Cortex of kidney (tissue), 1 donor: ENCODE measurements at places on chromosomes 5 and 9.

DNA sequence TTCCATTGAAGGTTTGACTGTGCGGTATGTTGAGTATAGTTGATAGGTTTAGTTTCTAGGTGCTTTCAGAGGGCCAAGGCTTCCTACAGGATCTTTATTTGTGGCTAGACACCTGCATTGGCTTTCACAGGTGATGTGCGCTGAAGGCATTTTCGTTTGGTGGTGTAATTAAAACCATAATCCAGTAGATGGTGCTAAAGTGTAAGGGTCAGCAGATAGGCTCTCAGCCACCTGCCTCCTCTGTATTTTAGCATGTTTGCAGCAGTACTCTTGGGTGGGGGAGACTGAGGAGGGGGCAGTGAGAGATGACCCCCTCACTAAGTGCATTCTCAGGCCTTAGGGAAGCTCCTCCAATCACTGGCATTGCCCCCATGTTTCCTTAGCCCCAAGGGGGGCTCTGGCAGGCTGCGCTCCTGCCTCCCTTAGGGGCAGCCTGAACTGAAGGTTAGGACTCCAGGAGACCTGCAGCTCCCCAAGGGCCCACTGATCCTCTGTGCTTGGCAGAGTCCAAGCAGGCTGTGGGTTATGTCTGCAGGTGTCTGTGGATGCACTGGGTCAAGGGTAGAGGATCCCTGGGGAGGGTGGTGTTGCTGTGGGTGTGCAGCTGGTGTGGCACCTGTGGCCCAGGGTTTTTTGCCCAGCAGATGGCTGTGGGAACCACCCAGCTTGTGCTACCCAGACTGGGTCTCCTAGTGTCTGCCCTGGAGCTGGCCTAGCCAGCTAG, 23.4 kb downstream of the CDK20 start:
- no peak for DNase-seq

DNA sequence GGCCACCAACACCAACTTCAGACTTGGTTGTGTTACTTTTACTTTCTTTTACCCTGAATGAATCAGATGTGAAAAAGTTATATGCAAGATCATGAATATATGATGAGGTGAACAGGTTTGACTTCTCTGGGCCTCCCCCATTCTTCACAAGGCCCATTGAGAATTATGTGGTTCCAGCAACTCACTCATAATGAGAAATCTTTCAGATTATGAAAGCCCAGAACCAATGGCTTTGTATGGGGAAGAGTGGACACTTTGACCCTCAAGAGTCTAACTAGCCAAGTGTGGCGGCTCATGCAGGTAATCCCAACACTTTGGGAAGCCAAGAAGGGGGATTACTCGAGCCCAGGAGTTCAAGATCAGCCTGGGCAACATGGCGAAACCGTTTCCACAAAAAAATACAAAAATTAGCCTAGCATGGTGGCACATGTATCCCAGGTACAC, 16.1 kb upstream of the LNPEP start:
- DNase-seq, result no peak

DNA sequence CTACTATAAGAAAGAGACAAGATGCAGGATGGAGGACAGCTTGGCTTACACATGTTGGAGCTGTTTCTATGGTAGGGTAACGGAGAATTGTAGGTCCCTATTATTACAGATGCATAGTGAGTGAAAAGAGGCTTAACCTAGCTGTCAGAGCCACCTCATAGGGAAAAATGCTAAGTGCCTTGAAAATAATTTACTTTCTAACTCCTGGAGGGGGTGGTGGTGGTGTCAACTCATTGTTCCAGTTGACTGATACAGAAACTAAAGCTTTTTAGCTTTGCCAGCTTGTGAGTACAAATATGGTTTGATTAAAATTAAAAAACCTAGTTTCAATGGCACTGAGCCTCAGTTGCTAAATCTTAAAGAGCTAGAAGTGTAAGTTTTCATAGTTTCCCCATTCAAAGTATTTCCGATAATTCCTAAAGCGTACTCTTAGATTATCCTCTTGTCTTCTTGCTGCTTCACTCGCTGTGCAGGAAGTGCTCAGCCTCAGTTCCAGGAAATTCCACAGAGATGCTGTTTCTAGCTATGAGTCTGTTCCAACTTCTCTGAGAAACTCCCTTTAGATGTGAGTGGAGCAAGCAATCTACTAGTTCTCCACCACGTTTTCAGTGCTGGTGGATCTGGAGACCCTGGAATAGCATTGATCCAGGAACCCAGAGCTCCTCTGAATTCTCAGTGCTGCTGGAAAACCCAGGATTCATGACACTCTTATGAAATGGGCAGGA, 265.2 kb downstream of the DMAC1 start:
- no peak for DNase-seq

GRCh38 chr5:141632650-141633049, 4.0 kb downstream of the HDAC3 start:
- DNase-seq, result no peak
